Right ventricle myocardium superior (tissue), 1 donor: ENCODE measurements at places on chromosomes 2 and 18. TPM values are rescaled to one million over a fixed set of nuclear protein-coding genes. Genes with fewer than 3 reads are reported as not detected.

DNA sequence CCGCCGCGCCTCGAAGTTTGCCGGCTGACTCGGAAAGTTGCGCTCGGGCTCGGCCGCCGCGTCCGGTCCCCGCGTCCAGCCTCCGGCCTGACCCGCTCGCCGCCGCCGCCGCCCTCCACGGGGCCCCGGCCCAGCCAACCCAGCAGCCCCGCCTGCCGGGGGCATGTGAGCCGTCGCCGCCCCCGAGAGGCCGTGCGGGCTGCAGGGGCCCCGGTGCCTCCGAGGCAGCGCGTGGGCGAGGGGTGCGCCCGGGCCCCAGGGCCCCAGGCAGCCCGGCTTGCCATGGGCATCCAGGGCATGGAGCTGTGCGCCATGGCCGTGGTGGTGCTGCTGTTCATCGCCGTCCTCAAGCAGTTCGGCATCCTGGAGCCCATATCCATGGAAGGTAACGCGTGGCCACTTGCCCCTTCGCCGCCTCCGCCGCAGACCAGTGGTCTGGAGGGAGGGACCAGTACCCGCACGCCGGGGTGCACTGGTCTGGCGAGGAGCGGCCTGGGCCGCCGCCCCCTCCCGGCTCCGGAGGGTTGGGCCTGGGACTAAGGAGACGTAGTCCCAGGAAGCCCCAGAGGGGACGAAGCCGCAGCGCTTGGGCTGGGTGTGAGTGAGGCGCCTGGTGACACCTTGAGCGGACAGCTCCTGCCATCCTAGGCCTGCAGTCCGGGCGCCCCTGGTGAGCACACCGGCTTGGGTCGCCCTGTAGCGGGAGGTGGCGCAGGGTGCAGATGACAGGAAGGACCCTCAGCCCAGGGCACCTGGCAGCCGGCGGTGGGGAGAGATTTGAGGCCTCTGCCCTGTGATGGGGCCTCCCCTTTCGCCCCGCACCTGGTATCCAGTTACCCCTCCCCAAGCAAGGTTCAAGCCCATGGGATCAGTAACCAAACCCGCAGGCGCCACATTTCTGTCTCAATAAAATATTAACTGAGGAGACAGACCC is 49.9 kb downstream of the KCNIP3 start:
- DNase-seq, result peak; percentile 57

DNA sequence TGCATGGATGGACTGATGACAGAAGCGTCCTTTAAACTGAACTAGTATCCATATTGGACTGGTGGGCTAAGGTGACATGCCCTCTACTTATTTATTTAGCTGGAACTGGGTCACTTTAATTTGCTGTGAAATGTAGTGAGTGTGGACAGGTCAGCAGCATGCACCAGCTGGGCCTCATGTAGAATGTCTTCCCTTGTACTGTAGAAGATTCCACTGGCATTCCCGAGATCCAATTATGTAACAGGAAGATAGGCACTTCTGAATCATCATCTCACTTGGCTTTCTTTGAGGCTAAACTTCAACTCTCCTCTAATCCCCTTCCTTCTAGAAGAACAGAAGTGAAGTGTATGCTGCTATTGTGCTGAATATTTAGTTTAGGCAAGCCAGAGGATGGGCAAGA is 296.2 kb downstream of the SLC8A1 start:
- no peak for DNase-seq

GRCh38 chr2:205696927-205697441 is 14.7 kb downstream of the NRP2 start:
- no peak for DNase-seq

- DNase-seq, result no peak
Observed at GRCh38 chr18:22169889-22170420, 566 bp downstream of the GATA6 start.

DNA sequence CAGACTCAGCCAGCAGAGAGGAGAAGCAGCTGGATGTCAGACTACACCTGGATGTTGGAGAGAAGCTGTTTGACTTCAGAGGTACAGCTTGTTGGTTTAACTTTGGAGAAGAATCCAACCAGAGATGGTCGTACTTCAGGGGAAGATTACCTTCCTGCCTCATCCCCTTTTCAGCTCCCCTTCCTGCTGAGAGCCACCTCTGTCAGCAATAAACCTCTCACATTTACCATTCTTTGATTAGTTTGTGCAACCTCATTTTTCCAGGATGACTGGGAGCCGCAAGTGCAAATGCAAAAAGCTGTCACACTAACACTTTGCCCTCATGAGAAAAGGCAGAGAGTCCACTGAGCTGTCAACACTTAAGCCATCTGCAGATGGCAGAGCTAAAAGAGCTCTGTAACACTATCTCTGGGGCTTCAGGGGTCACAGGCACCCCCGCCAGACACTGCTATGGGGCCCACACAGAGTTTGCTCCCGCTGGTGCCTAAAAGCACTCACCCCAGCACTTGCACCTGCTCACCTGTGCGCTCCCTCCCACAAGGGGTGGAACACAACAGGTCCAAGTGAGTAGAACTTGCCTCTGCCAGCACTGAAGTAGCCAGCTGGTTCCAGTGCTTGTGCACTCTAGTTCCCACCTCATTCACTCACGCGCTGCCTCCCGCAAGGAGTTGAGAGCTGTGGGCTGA is 391.7 kb downstream of the METTL4 start:
- DNase-seq, result no peak

- no peak for DNase-seq
Observed at GRCh38 chr18:49628119-49628518, 66.3 kb downstream of the LIPG start.

DNA sequence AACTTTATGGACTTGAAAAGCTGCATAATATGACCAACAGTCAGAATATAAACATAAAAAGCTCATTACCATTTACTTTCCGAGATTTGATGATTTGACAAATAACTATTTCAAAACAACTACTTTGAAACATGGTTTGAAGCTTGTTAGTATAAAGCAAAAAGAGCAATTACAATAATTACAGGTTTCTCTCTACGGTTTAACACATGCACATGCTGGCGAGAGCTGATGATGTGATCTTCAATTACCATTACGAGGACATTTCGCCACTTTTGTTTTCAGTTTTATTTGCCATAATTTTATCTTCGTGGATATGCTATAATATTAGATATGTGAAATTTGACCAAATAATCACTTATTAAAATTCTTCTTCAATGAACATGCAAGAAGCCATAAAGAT is 270.1 kb downstream of the TCF4 start:
- DNase-seq, result no peak

GRCh38 chr2:157751462-157752058 is 122.9 kb upstream of the ACVR1C start:
- no peak for DNase-seq

- no peak for DNase-seq
Observed at GRCh38 chr2:63046552-63046951, 4.1 kb upstream of the OTX1 start.

DNA sequence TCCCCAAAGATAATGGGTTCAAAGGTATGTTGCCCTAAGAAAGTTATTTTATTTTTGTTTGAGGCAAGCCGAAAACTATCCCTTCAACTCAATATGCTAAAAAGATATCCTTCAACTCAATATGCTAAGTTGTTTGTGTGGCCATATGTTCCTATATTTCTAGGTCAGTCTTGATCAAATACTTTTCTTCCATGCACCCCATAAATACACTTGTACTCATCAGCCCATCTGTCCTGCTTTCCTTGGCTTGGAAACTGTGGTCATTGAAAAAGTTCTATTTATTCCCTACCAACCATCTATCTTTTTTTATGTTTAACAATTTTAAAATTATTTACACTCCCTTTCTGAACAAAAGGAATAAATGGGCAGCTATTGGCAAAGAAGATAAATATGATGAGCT is 447.7 kb downstream of the NRXN1 start:
- DNase-seq, result no peak

DNA sequence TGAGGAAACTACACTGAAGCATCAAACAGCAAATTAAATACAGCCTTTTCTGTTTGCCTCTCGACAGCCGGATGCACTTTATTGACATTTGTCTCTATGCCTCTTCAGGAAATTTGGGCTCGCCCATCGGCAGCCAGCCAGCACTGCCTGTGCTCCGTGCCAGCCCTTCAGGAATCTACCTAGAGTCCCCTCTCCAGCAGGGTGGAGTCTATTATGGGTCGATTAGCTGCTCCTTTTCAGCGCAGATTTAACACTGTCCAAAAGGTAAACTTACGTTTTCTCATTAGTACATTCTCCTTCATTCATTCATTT is 91.5 kb downstream of the MYCN start:
- DNase-seq, result no peak

DNA sequence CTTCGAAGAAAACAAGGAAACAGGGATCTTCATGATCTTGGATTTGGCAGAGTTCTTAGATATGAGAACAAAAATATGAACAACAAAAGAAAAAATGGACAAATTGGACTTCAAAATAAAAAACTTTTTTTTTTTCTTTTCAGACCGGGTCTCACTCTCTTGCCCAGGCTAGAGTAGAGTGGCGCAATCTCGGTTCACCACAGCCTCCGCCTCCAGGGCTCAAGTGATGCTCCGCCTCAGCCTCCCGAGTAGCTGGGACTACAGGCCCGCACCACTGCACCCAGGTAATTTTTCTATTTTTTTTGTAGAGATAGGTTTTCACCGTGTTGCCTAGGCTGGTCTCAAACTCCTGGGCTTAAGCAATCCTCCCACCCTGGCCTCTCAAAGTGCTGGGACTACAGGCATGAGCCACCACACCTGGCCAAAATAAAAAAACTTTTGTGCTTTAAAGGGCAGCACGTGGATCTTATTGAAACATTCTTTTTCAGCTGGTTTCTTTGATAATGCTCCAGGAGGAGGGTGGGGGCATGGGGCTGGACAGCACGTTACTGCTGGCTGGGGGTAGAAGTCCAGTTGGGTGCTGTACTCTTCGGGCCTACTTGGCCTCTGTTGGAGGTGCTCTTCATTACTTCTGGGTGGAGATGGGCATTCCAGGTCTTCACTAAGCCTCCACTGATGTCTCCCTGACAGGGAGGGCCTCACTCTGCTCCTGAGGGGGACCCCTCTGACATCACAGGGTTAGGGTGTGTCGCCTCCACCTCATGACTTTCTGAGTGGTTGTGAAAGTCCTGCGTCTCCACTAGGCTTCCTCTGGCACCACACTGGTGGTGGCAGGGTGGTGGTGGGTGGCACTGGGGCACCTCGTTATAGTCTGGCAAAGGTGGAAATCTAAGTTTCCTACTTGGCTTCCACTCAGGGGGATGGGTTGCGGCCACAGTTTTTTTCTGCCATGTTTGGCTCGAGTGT is 150.5 kb upstream of the XPO1 start:
- DNase-seq, result no peak

- no peak for DNase-seq
Observed at GRCh38 chr2:44821500-44821899, 120.0 kb upstream of the SIX3 start.

DNA sequence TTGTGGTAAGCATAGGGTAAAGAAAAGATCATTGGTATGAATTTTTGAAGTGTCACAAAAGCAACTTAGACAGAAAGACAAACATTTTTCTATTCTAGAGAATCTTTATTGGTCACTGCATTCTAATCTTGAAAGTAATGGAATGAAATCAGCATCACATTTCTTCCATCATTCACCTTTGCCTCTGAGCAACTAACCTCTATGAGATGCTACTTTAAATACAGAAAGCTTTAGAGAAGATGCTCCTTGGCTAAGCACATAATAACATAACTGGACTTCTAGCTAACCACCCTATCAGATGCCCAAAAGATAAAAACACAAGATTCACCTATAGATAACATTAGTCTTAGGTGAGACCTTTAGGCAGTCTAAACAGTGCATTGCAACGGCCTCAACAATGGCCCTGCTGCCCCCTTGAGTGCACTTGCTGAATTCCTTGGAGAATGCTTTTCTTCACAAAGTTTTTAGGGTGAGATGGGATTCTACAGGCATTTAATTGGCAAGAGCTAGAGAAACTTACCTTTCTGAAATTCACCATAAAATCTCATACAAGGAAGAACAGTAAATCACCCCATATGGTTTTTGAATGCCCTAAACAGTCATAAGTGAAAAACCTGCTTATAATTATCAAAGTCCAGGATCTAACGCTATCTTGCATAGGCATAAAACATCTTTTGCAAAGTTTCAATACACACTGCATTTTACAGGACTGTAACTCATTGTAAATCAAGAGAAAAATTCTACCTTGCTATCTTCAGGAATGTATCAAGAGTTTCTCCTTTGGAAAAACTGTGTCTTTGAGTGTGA is 791.3 kb upstream of the CHAC2 start:
- no peak for DNase-seq

- no peak for DNase-seq
Observed at GRCh38 chr2:27393225-27393624, 12.7 kb upstream of the ZNF513 start.

Gene COLEC12
- total RNA-seq, result 9.1 TPM

Gene POTEE
- total RNA-seq, result not detected

Gene CIDEA
- 0.91 TPM for total RNA-seq

Gene RNF144A
- total RNA-seq, result 14.5 TPM

Gene TMBIM1
- total RNA-seq, result 117 TPM

Gene AGXT
- not detected for total RNA-seq

Gene DYNAP
- total RNA-seq, result not detected

Gene SERPINB11
- not detected for total RNA-seq
